ENCODE measurements at places on chromosomes 5 and 9.

- no peak for DNase-seq
Measured at GRCh38 chr5:660491-661030, 32.6 kb downstream of the TPPP start.

DNA sequence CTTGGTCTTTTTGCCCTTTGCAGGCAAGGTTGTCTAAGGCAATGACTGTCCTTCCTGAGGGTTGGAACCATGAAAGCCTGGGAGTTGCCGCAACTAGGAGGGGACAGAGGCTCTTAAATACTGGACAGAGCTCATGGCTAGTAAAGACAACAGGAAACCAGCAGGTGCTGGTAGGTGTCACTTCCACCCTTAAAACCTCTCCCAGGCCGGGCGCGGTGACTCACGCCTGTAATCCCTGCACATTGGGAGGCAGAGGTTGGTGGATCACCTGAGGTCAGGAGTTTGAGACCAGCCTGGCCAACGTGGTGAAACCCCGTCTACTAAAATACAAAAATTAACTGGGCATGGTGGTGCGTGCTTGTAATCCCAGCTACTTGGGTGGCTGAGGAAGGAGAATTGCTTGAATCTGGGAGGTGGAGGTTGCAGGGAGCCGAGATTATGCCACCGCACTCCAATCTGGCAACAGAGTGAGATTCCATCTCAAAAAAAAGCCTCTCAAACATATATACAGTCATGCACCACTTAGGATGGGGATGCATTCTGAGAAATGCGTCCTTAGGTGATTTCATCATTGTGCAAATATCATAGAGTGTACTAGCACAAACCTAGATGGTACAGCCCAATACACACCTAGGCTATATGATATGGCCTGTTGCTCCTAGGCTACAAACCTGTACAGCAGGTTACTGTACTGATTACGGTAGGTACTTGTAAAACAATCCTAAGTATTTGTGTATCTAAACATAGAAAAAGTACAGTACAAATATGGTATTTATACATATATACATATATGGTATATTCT, 102.7 kb downstream of the HSPA4 start:
- no peak for DNase-seq

DNA sequence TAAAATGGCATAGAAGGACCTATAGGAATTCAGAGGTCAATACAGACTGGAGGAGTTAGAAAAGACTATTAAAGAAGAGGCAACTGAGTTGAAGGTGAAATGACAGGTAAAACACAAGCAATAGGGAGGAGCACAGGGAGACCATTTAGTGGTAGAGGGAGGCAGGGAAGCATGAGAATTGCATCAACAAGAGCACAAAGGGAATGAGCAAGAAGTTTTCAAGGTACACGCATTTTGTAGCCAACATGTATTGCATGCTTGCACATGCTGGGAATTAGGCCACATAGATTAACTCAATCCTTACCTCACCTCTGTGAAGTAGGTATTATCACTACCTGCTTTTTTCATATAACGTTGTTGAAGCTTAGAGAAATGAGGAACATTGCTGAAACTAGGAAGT, 42.3 kb downstream of the PLPP1 start:
- DNase-seq, result no peak

- no peak for DNase-seq
Measured at GRCh38 chr5:7849681-7850394, 1.1 kb downstream of the CFAP90 start.

- DNase-seq, result no peak
Measured at GRCh38 chr9:6915635-6916034, 157.9 kb downstream of the KDM4C start.

- no peak for DNase-seq
Measured at GRCh38 chr9:98391406-98391805, 136.0 kb upstream of the TBC1D2 start.

DNA sequence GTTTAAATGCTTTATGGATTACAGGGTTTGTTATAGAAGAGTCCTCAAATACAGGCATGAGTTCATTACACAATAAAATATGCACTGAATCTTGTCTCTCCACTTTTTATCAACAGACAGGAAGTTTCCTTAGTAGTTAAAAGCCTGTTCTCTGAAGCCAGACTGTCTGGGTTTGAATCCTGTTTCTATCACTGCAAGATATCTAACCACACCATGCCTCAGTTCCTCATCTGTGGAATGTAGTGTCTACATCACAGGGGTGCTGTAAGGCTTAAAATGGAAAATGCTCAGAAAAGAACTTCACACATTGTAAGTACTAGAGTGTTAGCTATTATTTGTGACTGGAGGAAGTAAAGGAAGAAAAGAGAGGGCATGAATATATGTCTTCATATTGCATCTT, 9.3 kb downstream of the LIX1 start:
- DNase-seq, result no peak

- DNase-seq, result no peak
Measured at GRCh38 chr9:74672237-74672636, 175.1 kb downstream of the RORB start.

GRCh38 chr5:173679909-173680630, 63.6 kb upstream of the BOD1 start:
- no peak for DNase-seq

Data from stimulated activated CD4-positive, alpha-beta T cell treated with anti-CD3 and anti-CD28 coated beads, Interleukin-15, amount 100 ng/mL, for 48 hours (primary cell).